CD4-positive, alpha-beta T cell treated with Interferon gamma for 1 hour (primary cell): ENCODE measurements at places on chromosomes 6 and 20.

GRCh38 chr6:2740581-2740980 is 10.1 kb downstream of the MYLK4 start:
- no peak for DNase-seq

- no peak for DNase-seq
These were observed 44.7 kb downstream of the MCUR1 start for GRCh38 chr6:13769655-13770053.

- DNase-seq = no peak
These were observed 128.7 kb upstream of the MLIP start for GRCh38 chr6:53982366-53983050.

- DNase-seq = no peak
These were observed 149.9 kb downstream of the IBTK start for GRCh38 chr6:82097676-82098075.

GRCh38 chr20:845941-846893 is 12.7 kb downstream of the FAM110A start:
- DNase-seq = no peak

- no peak for DNase-seq
These were observed 100.1 kb downstream of the HFE start for GRCh38 chr6:26187292-26187691.

GRCh38 chr20:54692168-54692887 is 216.9 kb downstream of the DOK5 start:
- DNase-seq = no peak
